ENCODE measurements at places on chromosomes 4 and X.

- no peak for DNase-seq
Observed at GRCh38 chrX:43000121-43000520, 222.2 kb upstream of the PPP1R2C start.

GRCh38 chrX:129748305-129748704, 9.5 kb downstream of the XPNPEP2 start:
- DNase-seq = no peak

- no peak for DNase-seq
Observed at GRCh38 chr4:149987330-149988086, 90.7 kb upstream of the DCLK2 start.

- no peak for DNase-seq
Observed at GRCh38 chrX:139967300-139967699, 2.0 kb upstream of the CXorf66 start.

- no peak for DNase-seq
Observed at GRCh38 chrX:97846718-97847237, 963.1 kb downstream of the RPA4 start.

DNA sequence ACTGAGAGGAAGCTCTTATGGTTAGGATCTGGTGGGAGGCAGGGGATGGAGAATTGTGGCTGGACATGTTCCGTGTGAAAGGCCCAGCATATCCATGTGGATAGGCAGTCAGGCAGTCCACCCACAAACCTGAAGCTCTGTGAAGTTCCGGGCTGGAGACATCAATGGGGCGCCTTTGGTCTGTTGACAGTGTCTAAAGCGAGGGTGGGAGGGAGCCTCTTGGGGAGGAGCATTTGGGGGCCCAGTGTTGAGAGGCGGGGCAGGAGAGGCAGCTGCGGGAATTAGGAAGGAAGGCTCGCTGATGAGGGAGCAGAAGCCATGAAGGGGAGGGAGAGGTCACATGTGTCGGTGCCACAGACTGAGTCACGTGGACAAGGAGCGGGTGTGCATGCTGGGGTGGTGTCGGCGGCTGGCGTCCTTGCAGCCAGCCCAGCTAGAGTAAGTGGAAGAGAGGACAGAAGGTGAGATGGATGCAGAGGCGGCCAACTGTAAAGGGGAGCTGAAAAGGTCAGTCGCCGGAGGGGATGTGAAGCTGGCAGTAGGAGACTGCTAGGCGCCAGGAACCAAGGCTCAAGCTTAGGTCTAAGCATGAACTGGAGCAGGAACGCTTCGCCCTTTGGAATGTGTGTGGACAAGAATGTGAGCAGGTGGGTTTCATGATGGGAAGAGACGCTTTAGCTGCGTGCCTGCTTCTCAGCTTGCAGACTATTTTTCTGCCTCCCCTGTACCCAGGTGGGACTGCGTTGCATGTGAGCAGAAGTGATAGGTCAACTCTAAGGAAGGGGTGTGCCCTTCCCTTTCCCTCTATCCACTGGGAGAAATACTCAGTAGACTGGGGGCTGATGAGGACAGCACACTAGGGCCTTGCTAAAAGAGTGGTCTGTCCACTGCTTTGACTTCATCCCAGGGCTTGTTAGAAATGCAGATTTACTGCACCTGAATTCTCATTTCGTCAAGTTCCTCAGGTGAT, 44.0 kb upstream of the TLR2 start:
- no peak for DNase-seq

- DNase-seq = no peak
Observed at GRCh38 chr4:110653321-110654253, 30.7 kb upstream of the PITX2 start.

- no peak for DNase-seq
Observed at GRCh38 chrX:133794126-133794525, 191.3 kb downstream of the GPC3 start.

GRCh38 chr4:123621072-123621705, 224.6 kb downstream of the SPRY1 start:
- DNase-seq = no peak

DNA sequence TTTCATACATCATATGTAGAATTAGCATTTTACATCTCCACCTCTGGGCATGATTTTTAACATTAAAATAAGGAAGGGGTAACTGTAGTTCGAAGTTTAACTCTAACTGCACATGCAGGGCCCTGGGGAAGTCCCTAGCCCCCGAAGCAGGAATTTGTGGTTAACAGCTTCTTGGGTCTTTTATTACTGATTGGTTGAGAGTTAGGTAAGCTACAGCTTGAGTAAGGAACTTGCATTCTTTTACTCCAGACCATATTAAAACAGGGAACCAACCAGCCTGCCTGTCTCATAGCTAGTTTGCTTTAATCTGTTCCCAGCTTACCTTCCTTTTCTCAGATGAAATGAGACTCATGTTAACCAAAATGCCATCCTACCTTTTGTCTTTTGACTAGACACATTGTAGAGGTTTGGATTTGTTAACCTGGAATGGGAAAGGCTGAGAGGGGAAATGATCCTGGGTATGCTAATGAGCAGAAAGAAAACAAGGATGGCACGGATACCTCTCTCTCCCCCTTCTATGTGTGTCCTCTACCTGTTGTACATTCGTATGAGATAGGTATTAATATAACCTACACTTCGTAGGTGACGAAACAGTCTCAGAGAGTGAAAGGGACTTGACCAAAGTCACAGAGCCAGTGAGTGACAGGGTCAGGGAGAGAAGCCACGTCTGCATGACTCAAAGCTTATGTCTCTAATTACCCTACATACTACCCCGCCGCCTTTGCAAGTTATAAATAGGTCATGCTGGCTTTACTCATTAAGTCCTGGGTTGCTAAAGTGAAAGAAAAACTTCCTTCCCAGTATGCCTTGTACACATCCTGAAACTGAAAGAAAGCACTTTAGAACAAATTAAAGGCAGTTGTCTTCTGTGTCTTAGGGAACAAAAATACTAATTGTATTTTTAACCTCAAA, 119.5 kb upstream of the AFF2 start:
- DNase-seq = no peak

GRCh38 chrX:140040386-140040785, 75.1 kb upstream of the CXorf66 start:
- no peak for DNase-seq

DNA sequence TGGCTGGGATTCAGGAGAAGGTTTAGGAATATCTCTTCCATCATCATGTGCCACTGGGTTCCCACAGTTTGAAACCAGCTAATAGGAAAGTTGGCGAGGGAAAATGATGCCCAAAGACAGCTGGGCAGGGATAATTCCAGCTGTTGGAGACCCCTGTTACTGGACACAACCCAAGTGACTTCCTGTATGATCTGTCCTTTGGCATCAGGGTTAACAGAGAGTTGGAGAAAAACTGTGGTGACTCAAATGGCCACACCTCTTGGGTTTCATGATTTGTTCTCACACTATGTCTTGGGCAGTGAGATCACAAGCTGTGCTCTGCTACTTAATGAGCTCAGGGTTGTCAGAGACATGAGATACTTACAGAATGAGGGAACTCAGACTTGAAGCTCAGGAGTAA, 3.8 kb downstream of the FGF16 start:
- DNase-seq = no peak

DNA sequence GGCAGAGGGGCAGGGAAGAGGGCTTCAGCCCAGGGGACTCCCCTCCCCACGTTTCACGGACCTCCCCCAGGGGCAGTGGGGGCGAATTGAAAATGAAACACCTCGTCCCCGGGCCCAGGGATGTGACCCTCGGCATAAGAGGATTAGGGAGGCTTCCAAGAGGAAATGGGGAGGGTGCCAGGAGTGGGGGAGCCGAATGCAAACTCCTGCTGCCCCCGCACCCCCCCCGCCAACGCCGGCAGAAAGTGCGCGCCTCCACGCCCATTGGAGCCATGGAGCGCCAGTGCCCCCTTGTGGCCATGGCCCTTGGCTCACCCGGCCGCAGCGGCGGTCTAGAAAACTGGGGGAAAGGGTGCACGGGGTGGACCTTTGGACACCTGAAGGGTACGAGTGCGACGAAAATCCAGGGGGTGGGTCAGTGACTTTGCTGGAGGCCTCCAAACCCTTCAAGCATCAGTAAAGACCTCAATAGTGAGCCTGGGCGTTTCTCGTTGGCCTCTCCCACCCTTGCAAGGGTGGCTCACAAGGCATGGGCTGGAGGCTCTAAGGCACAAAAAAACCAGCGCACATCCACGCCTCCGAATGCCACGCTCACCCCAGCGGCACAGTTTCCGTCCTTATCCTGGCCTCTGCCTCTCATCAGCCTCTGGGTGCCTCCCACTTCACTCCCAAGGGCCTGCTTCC, 120.8 kb upstream of the PJA1 start:
- DNase-seq = peak; percentile 80

- DNase-seq = no peak
Observed at GRCh38 chr4:139951021-139951420, 203.0 kb downstream of the MAML3 start.

GRCh38 chr4:136634121-136634520, 898.2 kb downstream of the PCDH18 start:
- DNase-seq = no peak

GRCh38 chrX:68676335-68676734, 28.9 kb downstream of the STARD8 start:
- DNase-seq = no peak

GRCh38 chr4:6658597-6659075, 18.2 kb downstream of the MRFAP1 start:
- DNase-seq = peak; percentile 90

- no peak for DNase-seq
Observed at GRCh38 chr4:131137196-131137595, 2011.9 kb upstream of the PCDH10 start.

DNA sequence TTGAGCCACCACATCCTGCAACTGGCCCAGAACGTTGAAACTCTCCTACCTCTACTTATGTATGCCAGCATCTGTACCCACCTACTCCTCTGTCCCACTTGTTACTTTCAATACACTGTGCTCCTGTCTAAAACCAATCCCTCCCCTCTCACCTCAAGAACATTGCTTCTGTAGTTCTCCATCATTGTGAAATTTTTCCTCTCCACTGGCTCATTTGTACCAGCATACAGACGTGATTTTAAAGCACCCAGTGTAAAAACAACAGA, 25.5 kb upstream of the USO1 start:
- no peak for DNase-seq

GRCh38 chrX:93259029-93259428, 414.3 kb downstream of the NAP1L3 start:
- DNase-seq = no peak

GRCh38 chr4:183814461-183814860, 90.6 kb upstream of the STOX2 start:
- DNase-seq = no peak

DNA sequence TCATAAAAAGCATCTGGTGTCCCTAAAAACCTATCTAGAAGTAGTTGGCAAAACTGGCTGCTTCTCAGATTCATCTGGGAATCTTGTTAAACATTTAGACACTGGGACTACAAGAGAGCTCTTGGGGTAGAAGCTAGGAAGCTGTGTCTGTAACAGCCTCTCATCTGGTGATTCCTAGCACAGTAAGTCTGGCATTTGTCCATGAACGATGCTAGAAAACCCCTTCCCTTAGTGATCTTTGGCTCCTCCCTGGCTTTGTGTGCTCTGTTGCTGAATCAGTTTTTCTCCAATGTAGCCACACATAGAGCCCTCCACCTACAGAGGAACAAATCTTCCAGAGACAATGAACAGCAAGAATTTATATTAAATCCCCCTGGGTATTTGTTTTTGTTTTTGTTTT, 951.7 kb upstream of the LCORL start:
- DNase-seq = no peak

DNA sequence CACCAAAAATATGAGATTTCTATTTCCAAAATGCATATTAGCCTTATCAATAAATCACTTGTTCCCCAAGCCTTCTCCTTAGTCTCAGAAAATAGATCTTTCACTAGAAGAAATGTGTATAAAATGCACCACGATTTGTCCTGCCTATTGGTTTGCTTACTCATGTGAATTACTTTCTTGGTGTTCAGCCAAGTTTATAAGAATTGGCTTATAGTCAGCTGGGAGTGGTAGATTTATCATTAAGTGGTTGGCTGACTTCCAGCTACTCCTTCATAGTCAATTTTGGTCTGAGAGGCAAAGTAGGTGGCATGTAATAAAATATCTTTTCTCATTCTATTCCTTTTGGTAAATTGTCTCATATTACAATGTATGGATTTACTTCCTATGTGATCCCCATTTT, 1.3 kb downstream of the SULT1E1 start:
- no peak for DNase-seq

- DNase-seq = no peak
Observed at GRCh38 chrX:3346501-3347259, at the start of gene MXRA5. TSS of gene MXRA5 (minus strand) at chrX:3346652. CDS start at chrX:3343833, 2,819 bp downstream.

DNA sequence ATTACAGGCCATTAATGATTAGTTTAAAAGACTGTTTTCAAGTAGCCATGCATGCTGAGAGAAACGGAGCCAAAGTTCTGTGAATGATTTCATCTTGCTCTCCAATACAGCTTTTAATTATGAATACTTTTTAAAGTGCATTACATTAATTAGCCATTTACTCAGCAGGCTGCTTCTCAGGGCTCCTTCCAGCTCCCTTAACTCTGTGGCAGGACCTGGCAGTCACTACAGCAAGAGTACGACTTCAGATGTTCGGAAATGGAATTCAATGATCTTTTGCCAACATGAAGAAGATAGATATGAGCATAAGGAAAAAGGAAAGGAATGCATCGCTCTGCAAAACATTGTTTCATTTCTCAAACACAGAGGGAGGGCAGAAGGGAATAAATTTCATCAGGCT, 987.2 kb downstream of the PDHA2 start:
- no peak for DNase-seq

DNA sequence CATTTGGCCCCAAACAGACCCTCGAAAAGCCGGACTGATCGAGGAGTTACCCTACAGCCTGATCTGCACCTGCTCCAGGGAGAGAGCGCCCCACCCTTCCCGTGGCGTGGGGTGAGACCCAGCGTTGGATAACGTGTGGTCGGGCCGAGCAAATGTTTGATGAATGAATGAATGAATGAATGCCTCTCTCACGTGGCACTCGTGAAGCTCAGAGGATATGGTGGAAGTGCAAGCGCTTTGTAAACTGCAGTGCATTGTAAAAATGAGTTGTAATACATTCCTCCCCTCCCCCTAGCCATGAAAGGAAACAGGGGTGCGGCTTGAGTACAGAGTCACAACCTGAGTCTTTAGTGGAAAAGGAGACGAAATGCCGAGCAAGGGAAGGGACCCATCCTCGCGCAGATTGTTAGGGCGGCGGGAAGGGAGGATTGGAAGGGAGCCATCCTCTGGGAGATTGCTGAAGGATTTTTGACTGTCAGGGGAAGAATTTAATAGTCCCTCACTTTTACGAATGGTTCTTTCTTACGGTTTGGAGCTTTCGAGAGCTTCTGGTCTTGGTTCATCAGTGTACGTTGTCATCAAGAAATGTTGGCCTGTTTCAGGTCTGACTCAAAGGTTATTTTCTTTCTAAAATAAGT, 772 bp upstream of the FBXW7 start:
- no peak for DNase-seq

DNA sequence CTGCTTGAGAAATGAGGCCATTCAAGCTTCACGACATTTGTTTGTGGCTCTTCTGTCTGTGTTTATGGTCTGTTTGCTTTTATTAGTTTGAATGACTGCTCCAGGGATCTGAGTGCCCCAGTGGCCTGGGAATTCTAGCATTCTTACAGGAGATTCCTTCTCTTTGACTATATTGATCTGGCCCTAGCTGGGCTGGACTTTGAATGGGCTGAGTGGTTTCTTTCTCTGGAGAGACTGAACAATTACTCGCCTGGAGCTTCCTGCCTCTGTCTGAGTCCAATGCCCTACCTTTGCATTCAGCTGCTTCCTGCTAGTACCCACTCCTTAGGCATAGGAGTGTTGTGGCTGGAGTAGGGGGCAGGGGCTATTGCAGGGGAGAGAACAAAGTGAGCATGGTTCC, 51.2 kb upstream of the EDA start:
- DNase-seq = no peak

- DNase-seq = no peak
Observed at GRCh38 chr4:159341522-159341921, 238.6 kb downstream of the RAPGEF2 start.

- no peak for DNase-seq
Observed at GRCh38 chr4:168199260-168199957, 107.1 kb downstream of the ANXA10 start.

All from posterior cingulate gyrus (tissue), 11 donors.